ENCODE measurements at places on chromosomes 4 and X.
A peak's percentile ranks its signal among the peaks of the same experiment; 100 is the strongest.

DNA sequence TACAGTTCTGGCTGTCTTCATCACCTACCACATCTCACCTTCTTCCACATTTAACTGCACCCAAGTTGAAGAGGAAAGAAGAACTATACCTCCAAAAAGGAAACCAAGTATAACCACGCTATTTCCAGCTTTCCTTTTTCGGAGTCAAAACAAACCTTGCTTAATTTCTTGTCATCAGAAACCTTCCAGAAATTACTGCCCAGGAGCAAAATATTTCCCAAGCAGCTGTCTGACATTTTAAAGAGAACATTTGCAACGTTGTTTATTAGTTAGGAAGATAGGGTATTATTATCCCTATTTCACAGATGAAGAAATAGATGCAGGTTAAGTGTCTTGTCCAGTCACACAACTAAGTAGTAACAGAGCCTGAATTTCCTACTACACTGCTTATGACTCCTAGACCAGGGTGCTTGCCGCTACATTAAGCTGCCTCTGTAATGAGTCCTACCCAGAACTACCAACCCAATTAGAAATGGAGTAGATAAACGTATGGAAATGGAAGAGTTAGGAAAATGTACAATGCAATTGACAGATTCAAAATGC lies 2.2 kb upstream of the ACSL4 start:
- DNase-seq, result no peak

- no peak for DNase-seq
Observed at GRCh38 chrX:12488771-12489170, 302.4 kb upstream of the PRPS2 start.

DNA sequence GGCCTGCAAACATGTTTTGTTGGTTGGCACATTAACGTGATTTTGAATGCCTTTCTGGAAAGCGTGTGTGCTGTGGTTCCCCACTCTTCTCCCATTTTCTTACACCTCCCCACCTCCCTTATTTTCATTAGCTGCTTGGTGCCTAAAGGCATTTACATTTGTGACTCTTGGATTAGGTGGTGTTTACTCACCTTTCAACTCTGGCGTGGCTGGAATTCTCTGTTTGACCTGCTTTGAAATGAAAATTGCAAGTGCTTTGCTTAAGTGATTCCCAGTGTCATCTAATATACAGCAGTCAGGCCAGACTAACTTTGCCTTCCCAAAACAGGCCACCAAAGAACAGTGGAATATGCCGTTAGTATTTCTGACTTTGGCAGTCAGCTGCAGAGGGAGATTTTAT lies 80.5 kb downstream of the NHSL2 start:
- DNase-seq, result no peak

DNA sequence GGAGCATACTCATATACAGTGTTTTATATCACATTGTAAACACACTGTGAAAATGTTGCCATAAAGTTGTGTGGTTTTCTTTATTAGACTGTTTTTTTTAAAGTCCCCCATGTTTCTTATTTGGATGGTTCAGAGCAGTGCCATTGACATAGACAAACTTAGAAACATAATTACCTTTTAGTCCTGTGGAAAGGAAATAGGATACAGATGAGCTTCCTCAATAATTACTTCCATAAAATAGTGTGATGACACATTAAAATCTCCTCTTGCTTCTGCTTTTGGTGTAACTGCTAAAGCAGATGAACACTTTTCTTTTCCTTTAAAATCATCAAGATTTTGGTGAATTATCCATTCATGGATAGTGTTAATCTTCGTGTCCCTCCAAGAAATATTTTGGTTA lies 52.9 kb upstream of the LIMCH1 start:
- no peak for DNase-seq

DNA sequence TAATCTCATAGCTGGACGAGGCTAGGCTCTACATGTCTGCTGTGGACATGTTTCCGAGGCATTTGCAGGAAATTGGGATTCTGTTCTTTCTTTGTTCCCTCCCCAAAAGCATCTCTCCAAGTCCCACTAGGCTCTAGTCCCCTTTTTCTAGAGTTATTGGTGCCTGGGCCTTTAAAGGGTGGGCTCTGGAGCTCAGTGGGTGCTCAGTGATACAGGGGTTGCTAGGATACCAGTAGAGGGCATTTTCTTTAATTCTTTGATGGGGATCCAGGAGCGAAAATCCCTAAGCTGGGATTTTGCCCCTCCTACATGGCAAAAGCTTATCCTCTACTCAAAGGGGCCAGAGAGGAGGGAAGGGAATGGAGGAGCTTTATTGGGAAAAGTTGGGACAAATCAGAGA lies 34.2 kb downstream of the ARHGEF9 start:
- no peak for DNase-seq

- no peak for DNase-seq
Observed at GRCh38 chr4:86367577-86367976, 7.7 kb upstream of the MAPK10 start.

DNA sequence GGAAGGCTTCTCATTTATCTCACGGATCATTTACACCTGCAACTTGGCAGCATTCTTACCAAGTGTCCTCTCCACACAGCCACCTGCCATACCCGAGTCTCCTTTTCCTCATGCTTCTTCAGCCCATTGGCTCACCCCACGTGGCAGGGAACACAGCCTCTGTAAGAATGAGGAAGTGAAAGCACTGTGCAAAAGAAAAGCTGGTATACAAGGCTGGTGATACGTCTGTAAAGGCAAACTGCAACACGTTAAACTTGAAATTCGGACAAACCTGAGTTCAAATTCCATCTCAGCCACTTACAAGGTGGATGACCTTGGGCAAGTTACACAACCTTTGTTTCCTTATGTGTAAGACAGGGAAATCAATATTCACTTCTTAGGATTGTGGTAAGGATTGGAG lies 164.0 kb upstream of the RASGEF1B start:
- DNase-seq, result no peak

GRCh38 chrX:133401536-133401935 lies 13.8 kb downstream of the GPC4 start:
- no peak for DNase-seq

DNA sequence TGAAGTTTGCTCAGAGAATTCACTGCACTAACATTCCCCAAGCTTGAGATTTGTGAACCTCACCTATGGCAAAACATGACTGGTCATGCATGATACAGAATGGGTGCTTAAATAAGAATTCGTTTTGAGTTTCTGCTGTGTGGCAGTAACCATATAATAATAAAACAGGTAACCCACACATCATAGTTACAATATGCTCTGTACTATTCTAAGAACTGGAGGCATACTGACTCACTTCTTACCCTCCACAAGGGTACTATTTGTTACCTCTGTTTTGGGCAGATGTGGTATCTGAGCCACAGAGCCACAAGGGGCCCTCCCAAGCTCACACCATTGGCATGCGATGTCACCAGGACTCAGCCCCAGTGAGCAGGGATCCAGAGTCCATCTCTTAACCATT lies 17.6 kb downstream of the SLC2A9 start:
- no peak for DNase-seq

DNA sequence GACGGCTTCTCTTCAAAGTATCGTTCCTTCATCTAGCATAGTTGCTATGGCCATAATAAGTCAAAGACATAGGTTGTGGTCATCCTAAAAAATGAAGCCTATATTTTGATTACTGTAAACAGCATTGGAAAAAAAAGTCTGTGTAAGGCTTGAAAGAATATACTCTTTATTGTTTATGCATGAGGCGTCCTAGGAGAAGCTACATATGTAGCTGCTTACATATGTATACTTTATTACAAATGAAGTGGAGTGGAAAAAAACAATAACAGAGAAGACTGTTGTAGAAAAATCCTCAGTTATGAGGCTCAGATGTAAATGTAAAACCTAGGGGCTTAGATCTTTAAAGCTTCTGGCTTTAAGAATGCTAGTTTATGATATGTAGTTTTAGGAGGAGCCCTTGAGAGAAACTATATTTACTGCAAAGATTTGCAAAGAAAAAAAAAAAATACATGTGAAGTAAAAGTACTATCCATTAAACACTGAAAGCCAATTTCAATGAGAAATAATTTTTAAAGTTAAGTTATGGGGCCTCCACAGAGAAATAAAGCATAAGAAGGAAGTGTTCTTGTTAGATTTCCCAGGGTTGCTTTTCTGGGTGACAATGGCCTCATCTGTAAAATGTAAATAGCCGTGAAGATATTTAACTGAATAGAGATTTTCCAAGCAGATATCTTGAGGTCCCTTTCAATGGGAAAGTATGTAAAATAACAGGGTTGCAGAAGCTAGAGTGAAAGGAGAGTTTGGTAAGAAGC lies 598.2 kb downstream of the TRIML1 start:
- DNase-seq, result no peak

DNA sequence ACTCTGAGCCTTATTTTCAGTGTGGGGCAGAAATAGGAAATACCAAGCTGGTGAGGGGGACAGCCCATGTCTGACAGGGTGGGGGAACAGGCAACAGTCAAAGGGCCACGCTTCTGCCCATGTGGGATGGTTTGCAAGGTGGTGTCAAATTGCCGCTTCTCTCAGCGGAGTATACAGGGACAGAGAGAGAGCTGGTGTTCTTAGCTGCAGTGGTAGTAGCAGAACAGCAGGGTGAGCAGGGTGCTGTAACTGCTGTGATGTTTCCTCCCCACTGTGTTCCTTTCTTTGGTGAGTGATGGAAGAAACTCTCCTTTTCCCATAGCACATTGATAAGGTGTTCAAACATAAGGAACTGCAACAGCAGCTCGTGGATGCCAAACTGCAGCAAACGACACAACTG lies 37.9 kb downstream of the RBBP7 start:
- no peak for DNase-seq

- DNase-seq, result no peak
Observed at GRCh38 chr4:86970447-86971354, 35.9 kb downstream of the AFF1 start.

- no peak for DNase-seq
Observed at GRCh38 chrX:446245-446644, 59.5 kb upstream of the PPP2R3B start.

GRCh38 chr4:26687728-26688127 lies 103.8 kb downstream of the TBC1D19 start:
- peak; percentile 29 for DNase-seq

DNA sequence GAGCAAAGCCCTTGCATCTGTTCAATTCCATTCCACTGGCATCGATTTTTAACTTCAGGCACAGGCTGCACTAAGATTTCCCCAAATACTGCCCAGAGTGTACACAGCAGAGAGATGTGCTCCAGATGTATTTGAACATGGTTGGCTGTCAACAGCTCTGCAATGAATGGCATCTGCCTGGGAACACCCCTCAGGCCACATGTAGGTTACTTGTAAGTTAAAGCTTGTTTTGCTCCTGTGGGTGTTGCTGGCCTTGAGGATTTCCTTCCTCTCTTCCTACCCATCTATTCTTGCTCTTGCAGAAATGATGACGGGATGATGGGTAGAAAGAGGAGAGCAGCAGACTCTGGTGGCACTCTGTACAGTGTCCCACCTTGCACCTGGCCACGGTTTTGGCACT lies 69.3 kb upstream of the HELT start:
- no peak for DNase-seq

DNA sequence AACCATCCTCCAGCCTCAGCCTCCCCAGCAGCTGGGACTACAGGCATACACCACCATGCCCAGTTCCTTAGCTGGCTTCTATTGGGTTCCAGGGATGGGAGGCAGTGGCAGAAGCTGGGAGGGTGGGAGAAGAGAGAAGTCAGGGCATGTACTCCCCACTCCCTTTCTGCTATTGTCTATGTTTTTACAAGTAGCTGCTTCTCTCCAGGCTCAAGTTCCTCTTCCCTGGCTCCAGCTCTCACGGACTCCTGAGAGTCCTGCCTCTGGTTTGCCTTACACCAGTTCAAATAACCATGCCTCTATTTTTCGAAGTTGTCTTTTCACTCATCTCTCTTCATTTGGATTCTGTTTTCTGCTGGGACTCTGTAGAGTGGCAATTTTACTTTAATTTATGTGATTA lies 2.9 kb downstream of the TBC1D9 start:
- no peak for DNase-seq

DNA sequence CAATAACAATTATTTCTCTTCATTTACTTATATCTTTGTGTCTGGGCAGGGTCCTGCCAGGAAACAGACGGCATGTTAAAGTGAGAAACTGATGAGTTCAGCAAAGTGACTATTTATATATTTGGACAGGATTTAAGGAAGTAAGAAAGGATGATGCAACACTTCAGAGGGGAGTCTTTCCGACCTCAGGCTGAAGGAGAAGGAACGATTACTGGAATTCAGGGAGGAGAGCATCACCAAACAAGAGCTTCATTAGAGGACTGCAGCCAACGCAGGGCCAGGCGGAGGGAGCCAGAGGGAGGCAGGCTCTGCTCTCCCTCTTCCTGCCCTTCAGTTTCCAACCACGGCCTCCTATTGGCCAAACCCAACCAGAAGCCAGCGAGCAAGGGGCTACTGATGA lies 1.5 kb upstream of the TLR7 start:
- DNase-seq, result no peak

- DNase-seq, result no peak
Observed at GRCh38 chrX:20521222-20521621, 254.5 kb upstream of the RPS6KA3 start.

- no peak for DNase-seq
Observed at GRCh38 chrX:39335513-39336235, 534.4 kb downstream of the MID1IP1 start.

GRCh38 chr4:184250795-184251669 lies 33.4 kb upstream of the ENPP6 start:
- peak; percentile 25 for DNase-seq

GRCh38 chr4:28565396-28565795 lies 1704.8 kb downstream of the STIM2 start:
- no peak for DNase-seq

- DNase-seq, result no peak
Observed at GRCh38 chrX:43964936-43965335, 8.3 kb downstream of the NDP start.

DNA sequence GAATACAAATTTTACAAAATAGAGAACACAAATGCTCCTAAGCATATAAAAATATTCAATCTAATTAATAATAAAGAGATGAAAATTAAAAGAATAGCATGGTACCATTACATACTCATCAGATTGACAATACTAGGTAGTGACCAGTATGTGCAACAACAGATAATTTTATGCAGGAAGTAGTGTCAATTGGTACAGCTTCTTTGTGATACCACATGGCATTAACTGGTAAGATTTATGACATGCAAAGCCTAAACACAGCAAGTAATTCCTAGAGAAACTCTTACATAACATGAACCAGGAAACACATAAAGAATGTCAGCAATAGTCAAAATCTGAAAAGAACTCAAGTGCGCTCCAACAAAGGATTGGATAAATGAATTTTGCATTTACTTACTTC lies 26.3 kb downstream of the CXCL2 start:
- no peak for DNase-seq

DNA sequence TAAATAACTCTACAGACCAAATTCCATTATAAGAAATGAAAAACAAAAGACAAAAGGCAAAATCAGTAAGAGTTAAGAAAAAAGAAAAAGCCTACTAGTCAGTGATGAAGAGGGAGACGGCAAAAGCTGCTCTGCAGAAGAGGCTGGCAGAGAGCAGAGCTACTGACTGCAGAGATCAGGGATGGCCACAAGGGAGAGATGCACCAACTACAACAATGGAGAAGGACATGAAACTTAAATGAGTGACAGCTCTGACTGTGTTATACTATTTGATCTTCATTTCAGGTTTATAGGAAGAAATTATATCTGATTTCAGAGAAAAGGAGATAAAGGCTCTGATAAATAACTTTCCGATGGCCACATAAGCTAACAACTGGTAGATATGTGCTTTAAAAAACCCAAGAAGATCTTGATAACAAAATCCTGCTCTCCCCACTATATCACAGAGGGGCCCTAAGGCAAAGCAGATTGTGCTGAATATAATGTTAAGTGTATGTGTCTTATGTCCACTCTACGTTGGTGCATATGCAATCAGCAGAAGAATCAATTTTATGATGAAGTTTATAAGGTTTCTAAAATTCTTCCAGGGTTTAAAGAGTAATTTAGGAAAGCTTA lies 58.4 kb upstream of the COX18 start:
- DNase-seq, result no peak
